ENCODE measurements at places on chromosomes 2 and 18. TPM values are rescaled to one million over a fixed set of nuclear protein-coding genes. Genes with fewer than 3 reads are reported as not detected.

Gene TTC31
- 21.6 TPM for total RNA-seq

DNA sequence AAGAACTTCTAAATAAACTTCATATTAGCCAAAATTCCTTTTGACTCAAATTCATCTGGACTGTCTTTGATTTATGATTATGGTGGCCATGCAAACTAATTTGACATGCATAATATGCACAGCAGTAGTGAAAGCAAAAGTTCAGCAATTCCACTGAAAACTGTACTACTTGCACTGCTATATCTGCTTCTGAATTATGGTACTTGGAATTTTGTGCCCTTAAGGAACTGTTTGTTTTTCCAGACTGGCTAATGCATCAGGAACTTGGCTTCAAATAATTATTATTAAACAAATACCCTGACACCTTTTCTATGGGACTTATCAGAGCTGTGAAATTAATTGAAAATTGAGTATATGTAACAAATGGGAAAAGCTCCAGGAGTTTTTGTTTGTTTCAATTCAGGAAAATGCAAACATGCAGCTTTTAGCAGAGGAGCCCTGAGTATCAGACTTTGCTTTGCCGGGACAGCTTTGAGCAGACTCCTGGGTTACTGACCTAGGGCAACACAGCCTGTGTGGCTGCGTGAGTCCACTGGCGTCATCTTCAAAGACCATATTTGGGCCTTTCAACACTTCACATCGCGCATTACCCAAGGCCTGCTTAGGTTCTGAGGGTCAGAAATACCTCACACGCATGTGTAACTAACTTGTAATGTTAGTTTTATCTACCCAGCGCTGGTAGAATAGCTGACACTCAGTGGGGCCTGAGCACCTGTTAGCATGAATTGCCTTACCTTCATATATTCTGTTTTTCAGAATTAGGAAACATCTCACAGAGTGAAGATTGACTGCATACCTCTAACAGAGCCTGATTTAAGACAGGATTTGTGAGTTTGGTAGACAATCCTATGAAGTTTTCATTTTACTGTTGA lies 35.4 kb downstream of the CFAP221 start:
- H3K36me3 ChIP-seq, result no peaks in the 10 kb centered on the region
- no peaks in the 10 kb centered on the region for H3K27me3 ChIP-seq
- no peak for DNase-seq
- no peak overlapping the region for H3K4me3 ChIP-seq

DNA sequence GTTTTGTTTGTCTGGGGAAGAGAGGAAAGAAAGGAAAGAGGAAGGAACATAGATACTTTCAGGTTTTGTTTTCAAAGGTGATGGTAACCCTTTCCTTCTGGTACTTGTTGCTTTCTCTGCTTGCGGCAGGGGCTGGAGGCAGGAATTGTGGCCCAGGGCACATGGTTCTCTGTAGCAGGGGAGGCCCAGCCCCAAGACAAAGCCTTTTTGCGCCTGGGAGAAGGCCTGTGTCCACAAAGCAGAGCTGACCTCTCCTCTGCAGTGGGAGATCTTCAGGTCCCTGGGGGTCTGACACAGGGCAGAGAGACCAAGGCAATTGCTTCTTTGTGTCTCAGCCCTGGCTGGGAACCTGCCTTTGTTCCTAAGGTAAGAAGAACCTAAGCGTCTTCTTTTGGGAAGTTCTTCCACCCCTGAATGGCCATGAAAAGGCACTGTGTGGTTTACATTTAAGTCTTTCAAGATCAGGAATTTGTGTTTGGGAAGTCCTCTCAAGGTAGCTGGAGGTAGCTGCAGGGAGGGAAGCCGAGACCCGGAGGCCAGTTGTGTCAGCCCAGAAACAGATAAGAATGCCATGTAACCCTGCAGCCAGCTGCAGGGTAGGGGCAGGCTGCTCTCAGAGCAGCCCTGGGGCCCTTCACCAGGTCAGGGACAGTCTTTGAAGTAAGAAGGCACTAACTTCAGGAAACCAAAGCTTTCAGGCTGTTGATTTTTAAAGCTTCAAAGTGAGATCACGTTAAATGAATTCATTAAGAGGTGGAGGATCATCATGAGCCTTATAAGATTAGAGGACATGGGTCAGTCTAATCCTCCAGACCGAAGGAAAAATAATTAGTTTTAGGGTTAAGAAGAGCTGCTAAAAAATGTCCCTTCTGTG lies 119.3 kb downstream of the STPG4 start:
- no peak overlapping the region for H3K4me3 ChIP-seq
- no peaks in the 10 kb centered on the region for H3K36me3 ChIP-seq
- DNase-seq, result no peak

Gene SERPINB5
- total RNA-seq, result 12.6 TPM

- H3K27me3 ChIP-seq, result no peaks in the 10 kb centered on the region
- H3K4me3 ChIP-seq, result no peak overlapping the region
- no peaks in the 10 kb centered on the region for H3K36me3 ChIP-seq
- H3K4me1 ChIP-seq, result no peaks in the 10 kb centered on the region
Measured at GRCh38 chr2:140949932-140950331, 1180.9 kb downstream of the LRP1B start.

Measured in breast epithelium (tissue), 4 donors.